Neural progenitor cell (in vitro differentiated cells): ENCODE measurements at places on chromosomes 13 and 19.

GRCh38 chr13:28494504-28494777 is 487 bp downstream of the FLT1 start:
- peak; percentile 65 for DNase-seq

DNA sequence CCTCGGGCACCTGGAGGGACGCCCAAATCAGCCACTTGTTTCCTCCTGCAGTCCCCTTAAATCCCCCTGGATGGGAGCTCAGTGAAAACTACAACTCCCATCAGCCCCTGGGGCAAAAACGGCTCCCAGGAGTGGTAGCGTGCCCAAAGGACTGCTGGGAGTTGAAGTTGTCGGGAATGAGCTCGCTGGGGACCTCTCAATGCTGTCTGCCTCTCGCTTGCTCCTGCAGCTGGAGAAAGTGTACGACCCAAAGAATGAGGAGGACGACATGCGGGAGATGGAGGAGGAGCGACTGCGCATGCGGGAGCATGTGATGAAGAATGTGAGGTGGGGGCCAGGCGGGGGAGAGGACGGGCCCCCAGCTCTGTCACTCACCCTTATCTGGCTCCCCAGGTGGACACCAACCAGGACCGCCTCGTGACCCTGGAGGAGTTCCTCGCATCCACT is 14.7 kb upstream of the DHDH start:
- peak; percentile 77 for DNase-seq

DNA sequence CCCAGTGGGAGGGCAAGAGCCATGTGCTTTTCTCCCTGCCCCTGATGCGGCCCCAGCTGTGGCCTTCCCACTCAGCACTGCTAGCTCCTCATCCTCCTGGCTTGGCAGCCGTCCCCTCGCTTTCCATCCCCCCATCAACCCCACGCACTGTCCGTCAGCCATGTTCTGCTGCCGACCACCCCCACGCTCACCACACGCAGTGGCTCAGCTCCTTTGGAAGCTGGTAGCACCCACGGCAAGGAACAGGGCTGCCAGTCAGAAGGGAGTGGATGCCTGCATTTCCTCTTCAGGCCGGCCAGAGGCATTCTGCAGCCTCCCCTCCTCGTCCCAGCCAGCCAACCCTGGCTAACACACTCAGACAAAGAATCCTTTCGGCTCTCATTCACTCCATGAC is 6.3 kb downstream of the CALM3 start:
- DNase-seq = no peak

DNA sequence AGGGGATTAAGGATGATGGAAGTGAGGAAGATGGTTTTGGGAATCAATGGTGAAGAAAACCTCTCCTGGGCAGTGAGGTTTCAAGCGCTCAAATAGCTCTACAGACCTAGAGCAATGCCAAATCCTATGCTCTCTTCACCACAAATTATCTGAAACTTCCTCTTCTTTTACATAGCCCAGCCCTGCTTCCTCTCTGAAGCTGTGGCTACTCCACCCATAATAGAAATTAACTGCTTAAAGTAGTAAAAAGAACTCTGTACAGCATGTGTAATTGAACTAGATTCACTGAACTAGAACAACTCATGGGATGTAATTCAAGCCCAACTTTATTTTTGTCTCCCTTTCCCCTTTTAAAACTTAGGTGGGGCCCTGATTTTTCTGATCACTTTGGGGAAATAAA is 20.4 kb upstream of the IFT88 start:
- DNase-seq = no peak

GRCh38 chr13:107130566-107130965 is 562.6 kb upstream of the ARGLU1 start:
- peak; percentile 22 for DNase-seq

DNA sequence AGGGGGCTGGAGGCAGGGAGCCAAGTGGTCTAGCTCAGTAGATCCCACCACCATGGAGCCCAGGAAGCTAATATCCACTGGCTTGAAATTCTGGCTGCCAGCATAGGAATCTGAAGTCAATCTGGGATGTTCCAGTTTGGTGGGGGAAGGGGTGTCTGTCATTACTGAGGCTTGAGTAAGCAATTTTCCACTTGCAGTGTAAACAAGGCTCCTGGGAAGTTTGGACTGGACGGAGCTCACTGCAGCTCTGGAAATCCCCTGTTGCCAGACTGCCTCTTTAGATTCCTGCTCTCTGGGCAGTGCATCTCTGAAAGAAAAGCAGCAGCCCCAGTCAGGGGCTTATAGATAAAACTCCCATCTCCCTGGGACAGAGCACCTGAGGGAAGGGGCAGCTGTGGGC is 349.2 kb upstream of the KLHL1 start:
- no peak for DNase-seq

DNA sequence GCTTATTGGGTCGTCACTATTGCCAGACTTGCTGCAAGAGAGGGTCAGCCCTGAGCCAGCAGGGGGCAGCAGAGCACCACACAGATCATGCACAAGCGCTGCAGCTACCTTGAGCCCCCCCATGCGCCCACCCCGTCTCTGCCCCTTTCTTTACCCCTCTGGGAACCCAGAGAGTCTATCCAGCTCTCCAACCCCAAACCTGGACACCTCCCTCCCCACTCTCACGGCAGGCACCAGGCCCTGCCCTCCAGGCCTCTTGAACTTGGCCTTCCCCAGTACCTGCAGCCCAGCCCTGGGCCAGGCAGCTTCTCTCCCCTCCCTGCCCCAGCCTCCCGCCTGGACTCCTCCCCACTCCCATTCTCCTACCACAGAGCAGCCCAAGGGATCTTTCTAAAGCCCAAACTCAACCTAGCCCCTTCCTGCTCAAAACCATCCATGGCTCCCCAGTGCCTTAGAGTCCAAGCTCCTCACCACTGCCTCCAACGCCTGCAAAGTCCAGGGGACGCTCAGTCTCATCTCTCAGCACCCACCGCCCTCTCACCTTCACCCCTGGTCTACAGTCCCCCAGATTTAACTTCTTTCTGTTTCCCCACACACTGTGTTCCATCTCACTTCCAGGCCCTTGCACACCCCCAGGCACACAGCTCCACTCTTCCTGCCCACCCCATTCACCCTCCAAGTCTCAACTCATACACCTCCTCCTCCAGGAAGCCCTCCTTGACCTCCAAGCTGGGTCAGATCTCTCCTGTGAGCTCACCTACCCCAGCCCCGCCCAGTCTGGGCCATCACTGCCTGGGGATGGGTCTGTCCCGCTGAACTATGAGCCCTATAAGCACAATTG is 9.4 kb upstream of the CEACAM16 start:
- peak; percentile 85 for DNase-seq

DNA sequence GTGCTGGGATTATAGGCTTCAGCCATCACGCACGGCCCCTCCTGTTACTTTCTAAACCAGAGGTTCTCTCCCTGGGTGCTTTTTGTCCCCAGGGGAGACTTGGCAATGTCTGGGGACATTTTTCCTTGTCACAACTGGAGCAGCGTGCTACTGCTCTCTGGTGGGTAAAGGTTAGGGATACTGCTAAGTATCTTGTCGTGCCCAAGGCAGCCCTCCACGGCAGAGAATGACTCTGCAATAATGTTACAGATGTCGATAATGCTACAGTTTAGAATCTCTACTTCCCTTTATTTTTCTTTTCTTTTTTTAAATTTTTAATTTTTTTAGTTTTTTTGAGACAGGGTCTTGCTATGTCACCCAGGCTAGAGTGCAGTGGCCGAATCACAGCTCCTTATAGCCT is 38.0 kb downstream of the ADGRE1 start:
- DNase-seq = no peak

DNA sequence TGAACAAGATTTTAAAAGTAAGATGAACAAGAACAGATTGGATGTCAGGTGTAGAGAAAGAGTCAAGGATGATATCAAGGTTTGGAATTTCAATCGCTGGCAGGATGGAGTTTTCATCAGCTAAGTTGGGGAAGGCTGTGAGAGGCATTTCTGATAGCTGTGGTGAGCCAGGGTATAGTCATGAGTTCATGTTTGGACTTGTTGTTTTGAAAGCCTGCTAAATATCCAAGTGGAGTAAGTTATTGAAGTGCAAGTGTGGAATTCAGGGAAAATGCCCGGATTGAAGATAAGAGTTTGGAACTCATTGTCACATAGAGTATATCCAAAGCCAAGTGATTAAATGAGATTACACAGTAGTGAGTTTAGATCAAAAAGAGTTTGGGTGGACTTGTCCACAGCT is 11.0 kb upstream of the EPSTI1 start:
- DNase-seq = no peak

GRCh38 chr19:5814123-5814851 is 9.4 kb downstream of the NRTN start:
- no peak for DNase-seq

DNA sequence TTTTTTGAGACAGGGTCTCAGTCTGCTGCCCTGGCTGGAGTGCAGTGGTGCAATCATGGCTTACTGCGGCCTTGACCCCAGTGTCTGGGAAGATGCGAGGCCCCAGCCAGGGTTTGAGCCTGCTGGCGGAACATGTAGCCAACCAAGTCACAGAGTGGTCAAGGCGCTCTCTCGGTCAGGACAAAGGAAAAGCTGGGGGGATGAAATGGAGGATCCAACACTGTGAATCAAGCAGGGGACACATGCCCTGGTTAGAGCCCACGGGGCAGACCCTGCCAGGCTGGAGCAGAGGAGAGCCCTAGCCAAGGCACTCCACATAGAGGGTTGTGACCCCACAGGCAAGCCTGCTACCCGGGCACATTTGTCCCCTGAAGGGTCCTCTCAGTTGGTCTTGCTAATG is 10.1 kb downstream of the TUBA3C start:
- DNase-seq = no peak

- no peak for DNase-seq
Observed at GRCh38 chr19:45253396-45254027, 2.4 kb downstream of the MARK4 start.

- no peak for DNase-seq
Observed at GRCh38 chr13:29474991-29475390, 120.5 kb downstream of the SLC7A1 start.

- DNase-seq = no peak
Observed at GRCh38 chr13:71303144-71303543, 563.9 kb downstream of the DACH1 start.
